ENCODE measurements at places on chromosomes 1 and 21.

DNA sequence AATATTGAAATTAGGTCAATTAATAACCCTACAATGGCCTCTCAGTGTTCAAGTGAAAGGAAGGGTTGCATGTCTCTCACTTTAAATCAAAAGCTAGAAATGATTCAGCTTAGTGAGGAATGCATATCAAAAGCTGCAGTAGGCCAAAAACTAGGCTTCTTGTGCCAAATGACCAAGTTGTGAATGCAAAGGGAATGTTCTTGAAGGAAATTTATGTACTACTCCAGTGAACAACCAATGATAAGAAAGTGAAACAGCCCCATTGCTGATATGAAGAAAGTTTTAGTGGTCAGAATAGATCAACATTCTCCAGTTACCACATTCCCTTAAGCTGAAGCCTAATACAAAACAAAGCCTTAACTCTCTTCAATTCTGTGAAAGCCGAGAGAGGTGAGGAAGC, 10.0 kb downstream of the MAEL start:
- no peak for DNase-seq

- no peak for DNase-seq
Observed at GRCh38 chr1:101995984-101996745, 561 bp downstream of the OLFM3 start.

GRCh38 chr1:25046194-25046532, 116.1 kb upstream of the RUNX3 start:
- DNase-seq = no peak

- DNase-seq = no peak
Observed at GRCh38 chr1:188514917-188515316, 1686.2 kb downstream of the PLA2G4A start.

DNA sequence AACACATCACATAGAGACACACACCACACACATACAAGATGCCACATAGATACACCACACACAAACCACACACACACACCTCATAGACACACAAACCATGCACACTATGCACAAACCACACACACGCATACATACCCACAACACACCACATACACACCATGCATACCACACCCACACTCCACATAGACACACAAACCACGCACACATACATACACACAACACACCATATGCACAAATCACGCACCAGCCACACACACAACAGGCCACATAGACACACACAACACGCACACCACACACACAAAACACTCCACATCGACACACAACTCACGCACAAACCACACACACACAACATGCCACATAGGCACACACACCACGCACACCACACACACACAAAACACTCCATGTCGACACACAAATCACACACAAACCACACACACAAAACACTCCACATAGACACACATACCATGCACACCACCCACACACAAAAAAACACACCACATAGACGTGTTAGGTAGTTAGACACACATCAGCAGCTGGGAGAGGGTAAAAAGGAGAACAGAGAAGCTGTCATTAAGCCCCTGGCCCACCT, 49.5 kb upstream of the SLC19A1 start:
- DNase-seq = no peak

- no peak for DNase-seq
Observed at GRCh38 chr1:206952171-206952570, 5.9 kb upstream of the PIGR start.

DNA sequence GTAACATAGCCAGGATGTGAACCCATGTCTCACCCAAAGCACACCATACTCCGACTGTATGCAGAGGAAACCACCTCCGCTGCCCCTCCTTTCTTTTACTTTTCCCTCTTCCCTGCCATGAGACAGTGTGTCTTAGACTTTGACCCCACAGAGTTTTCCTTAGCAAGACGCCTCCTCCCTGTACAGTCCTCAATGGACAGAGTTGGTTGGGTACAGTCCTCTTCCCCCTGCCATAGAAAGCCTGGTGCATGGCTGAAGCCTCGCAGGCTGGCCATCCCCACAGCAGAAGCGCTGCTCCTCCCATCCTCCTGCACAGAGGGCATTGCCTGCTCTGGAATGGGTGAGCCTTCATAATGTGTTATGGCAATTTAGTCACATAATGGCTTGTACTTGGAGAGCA, 127.9 kb downstream of the PLPP3 start:
- no peak for DNase-seq

DNA sequence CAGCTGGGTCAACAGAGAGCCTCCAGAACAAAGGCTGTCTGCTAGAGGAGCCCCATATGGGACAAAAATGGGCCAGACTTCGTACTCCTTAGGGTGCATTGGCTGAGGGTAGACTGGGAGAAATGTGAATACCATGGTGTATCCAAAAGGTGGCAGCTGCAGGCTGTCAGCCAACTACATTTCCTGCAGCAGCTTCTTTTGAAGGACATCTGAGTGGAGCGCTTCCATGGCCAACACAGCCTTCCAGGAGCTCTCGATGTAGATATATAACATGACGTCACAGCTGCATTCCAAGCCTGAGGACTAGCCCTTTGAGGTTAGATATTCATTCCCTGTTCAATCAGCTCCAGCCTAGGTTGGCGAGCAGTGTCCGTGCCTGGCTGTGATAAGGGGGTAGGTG, 107.7 kb downstream of the MAB21L3 start:
- no peak for DNase-seq

DNA sequence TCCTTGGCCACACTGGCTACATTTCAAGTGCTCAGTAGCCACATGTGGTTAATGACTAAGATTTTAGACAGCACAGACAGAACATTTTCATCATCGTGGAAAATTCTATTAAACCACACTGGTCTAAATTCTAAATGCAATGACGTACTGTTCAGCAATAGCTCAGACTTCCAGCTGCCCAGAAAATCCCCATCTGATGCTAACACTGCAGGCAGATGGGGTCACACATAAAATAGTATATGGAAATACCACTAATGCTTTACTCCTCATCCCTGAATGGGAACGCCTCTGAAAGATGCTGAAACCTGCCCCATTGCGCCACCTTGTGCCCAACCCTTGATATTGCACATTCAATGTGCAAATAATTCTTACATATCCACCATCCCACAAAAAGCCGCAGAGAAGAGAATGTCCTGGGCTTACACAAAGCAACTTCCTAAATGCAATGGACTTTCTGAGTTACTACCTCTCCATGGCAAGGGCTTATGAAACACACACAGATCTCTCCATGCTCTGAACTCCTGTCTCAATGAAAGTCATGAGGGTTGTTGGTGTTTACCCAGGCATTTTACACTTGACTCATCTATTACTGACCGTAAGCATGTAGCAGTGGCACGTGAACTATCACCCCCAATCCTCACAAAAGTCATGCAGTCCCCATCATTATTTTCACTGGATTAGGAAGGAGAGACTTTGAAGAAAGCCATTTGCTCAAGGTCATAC, 20.3 kb upstream of the SLC5A9 start:
- DNase-seq = peak; percentile 37

GRCh38 chr1:1960480-1961196, 41.6 kb upstream of the TMEM52 start:
- no peak for DNase-seq

DNA sequence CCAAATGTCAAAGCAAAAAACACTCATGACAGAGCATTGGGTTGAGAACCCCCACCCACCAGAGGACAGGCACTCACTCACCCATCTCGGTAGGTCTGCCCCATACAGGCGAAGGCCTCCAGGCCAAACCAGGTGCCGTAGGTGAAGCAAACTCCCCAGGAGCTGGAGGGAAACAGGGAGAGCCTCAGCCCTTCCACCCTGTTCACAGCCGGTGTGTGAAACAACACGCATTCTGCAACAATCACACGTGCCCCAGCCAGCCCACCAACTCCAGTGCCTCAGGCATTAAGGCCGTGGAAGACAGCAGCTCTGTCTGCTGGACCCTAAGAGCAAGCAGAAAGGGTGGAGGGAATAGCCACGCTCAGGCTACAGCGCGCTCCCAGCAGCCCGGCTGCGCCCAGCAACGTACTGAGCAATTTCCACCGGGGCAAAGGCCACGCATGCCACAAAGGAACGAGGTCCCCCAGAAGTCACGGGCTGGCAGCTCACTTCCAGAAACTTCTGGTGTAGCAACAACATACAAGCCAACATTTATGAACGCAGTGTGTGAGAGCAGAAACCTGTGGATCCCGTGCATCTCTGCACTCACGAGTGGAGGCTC, 11.4 kb upstream of the SPATC1L start:
- DNase-seq = no peak

DNA sequence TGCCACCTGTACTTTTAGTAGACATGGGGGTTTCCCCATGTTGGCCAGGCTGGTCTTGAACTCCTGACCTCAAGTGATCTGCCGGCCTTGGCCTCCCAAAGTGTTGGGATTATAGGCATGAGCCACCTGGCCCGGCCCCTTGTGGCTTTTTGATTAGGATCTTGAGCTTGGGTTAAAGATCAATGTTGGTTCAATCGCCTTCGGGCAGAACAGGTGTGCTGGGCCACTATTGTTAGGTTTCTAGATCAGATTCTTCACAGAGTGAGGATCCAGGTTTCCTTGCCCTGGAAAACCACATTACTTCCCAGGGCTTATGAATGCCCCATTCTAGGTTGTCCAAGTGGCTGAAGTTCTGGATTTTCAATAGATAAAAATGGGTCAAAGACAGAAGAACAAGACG, 6.1 kb downstream of the ETV3 start:
- no peak for DNase-seq

GRCh38 chr1:91594383-91595055, 93.9 kb downstream of the CDC7 start:
- DNase-seq = no peak

GRCh38 chr1:25890239-25891034, 14.9 kb upstream of the PAQR7 start:
- no peak for DNase-seq

DNA sequence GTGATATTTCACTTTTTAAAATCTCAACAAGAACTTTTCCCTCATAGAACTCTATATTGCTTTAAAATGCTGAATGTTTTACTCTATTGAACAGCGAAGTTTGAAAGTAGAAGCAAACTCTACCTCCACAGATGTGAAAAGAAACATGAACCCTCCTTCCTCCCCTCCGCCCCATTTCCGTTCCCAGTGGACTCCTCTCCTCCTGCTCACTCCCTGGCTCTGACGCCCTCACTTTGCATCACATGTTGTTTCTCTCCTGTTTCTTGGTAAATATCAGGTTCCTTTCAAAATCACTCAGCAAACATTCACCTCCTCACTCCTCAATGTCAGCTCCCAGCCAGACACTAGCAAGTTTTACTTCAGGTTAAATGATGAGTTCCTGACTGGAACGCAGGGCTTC, 34.6 kb downstream of the KCNH1 start:
- DNase-seq = no peak

DNA sequence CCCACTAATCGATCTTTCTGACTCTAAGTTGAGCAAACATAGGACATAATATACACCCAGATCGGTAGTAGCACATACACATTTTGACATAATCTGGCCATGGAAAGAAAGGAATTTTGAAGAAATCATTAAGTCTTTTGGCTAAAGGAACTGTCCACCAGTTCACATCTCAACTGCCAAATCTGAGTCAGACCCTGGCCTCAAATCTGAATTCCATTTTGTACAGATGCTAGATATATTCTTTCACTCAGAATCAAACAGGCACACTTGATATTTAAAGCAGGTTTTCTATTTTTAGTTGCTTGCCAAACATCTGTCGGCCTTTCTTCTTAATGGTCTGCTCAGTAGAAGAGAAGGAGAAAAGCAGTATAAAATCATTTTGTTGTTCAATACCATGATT, 281.8 kb downstream of the BARHL2 start:
- DNase-seq = no peak

GRCh38 chr21:31087639-31088473, 49.6 kb upstream of the KRTAP19-8 start:
- no peak for DNase-seq

GRCh38 chr1:51952638-51953037, 37.9 kb downstream of the RAB3B start:
- DNase-seq = no peak

GRCh38 chr1:62425041-62425440, 11.8 kb upstream of the USP1 start:
- DNase-seq = no peak

DNA sequence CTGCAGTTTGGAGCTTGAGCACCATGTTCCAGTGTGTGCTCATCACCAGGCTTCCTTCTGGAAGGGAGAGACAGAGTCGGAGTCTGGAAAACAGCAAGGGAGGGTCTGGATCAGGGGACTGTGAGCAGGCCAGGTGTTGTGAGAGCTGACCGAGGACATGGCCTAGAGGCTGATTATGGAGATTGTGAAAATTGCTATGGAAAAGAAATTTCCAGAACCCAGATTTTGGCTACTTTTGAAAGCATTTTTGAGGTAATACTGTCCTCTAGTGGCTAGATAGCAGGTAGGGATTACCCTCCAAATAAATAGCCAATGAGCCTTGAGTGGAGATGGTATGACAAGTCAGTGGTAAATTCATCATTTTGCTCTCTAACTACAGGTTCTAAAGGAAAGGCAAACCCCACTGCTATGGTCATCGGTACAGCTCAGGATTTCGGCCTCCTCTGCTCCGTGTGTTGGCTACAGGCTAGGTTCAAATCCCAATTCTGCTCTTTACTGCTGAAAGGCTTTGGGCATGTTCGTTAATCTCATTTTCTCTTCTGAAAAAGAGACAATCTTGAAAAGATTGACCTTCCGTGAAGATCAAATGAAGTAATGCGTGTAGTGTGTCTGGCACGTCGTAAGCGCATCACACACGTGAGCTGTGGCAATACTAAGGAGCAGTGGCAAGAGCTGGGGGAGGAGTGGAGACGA, 1.0 kb upstream of the HAO2 start:
- DNase-seq = no peak

GRCh38 chr1:15620155-15620545, 2.9 kb downstream of the DDI2 start:
- DNase-seq = no peak

DNA sequence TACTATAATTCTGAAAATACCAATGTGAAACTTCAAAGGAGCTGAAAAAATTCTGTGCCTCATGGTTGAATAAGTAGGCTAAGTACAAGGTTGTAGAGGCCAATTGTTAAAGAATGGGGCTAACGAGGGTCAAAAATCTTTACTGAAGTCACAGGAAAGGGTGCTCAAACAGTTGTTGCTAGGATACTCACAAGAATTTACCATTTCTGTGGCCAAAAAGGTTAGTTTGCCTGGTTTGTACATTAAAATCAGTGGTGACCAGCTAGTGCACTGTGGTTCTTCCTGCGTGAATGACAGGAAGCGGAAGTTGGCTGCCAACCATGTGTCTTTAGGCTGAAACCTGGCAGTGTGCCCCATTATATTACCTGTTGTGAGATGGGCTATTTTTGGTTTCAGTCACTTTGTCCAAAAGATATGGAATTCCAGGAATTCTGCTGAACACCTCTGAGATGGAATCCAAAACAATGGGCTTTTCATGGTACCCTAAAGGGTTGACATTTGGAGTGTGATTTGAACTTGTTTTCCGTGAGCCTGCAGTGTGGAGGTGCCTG, 13.5 kb downstream of the MAP3K21 start:
- DNase-seq = no peak

Data from activated CD4-positive, alpha-beta T cell treated with anti-CD3 and anti-CD28 coated beads, Interleukin-2, amount 50 U/mL, for 4 hours (primary cell).